Effector memory CD4-positive, alpha-beta T cell (primary cell): ENCODE measurements at places on chromosomes 1 and 21.

DNA sequence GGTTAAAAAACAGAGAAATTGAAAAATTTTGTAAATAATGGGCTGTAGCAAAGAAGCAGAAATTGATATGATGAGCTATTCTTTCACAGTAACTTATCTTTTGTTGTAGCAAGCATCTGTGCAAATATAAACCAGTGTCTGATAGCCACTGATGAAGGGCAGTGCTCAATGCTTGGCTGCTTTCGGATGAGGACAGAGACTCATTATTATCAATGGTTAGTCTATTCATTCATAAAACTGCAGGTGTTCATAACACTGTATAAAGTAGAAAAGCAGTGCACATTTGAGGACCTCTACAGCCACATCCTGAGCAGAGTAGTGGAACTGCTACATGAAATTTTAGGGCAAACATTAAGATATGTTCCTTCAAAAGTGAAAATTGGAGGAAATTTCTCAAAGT, 107.2 kb downstream of the FAF1 start:
- H3K36me3 ChIP-seq, result no peaks in the 10 kb centered on the region
- H3K4me3 ChIP-seq, result no peak overlapping the region
- DNase-seq, result no peak
- H3K27me3 ChIP-seq, result no peaks in the 10 kb centered on the region
- no peaks in the 10 kb centered on the region for H3K4me1 ChIP-seq

GRCh38 chr1:24392982-24393650, 20.5 kb downstream of the STPG1 start:
- H3K4me3 ChIP-seq, result no peak overlapping the region
- H3K27ac ChIP-seq, result peak overlapping the region; percentile 88
- no peaks in the 10 kb centered on the region for H3K36me3 ChIP-seq
- H3K4me1 ChIP-seq, result peaks cover 10% of the 10 kb centered on the region
- no peak for DNase-seq

GRCh38 chr1:11563560-11564069, 84.7 kb downstream of the DISP3 start:
- H3K4me3 ChIP-seq, result no peak overlapping the region
- no peaks in the 10 kb centered on the region for H3K4me1 ChIP-seq
- H3K36me3 ChIP-seq, result no peaks in the 10 kb centered on the region
- no peak overlapping the region for H3K27ac ChIP-seq

DNA sequence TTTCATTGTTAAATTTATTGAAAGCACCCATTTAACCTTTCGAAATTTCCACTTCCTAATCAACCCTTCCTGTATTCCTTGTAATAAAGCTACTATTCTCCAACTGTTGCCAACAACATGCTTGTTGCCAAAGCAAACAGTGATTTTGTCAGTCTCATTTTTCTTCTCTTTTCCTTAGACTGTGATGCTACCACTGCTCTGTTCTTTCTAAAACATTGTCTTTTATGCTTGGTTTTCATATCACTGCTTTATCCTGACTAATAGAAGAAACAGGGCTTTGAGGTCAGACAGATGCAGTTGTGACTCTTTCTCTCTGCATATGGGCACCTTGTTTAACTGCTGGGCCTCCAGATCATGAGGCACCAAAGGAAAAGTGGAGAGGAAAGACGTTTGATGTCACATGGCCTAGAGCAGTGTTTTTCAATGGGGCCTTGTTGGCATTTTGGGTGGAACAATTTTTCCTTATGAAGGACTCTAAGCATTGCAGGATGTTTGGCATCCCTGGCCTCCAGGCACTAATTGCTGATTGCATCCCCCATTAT, 56.1 kb downstream of the HMCN1 start:
- no peaks in the 10 kb centered on the region for H3K36me3 ChIP-seq
- no peaks in the 10 kb centered on the region for H3K4me1 ChIP-seq
- no peaks in the 10 kb centered on the region for H3K27me3 ChIP-seq
- H3K4me3 ChIP-seq, result no peak overlapping the region
- no peak overlapping the region for H3K27ac ChIP-seq

DNA sequence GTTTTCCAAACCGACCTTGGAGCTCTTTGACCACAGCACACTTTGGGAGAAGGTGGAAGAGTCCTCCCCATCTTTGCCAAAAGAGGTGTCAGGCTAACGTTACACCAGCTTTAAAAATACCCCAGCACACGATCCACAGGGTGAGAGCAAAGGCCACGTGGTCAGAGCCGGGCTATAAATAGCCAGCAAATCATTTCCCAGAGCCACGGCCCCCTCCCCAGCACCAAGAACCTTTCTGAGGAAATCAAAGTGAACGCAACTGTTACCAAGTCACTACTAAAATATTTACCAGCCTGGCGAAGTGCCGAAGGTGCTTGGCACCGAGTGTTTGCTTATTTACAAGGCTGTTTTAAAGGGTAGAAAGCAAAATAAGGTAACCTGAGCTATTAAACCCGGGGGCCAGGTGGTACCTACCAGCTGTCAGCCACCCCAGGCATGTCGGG, 72.4 kb downstream of the CASZ1 start:
- no peak overlapping the region for H3K4me3 ChIP-seq
- H3K27me3 ChIP-seq, result no peaks in the 10 kb centered on the region
- H3K4me1 ChIP-seq, result no peaks in the 10 kb centered on the region

DNA sequence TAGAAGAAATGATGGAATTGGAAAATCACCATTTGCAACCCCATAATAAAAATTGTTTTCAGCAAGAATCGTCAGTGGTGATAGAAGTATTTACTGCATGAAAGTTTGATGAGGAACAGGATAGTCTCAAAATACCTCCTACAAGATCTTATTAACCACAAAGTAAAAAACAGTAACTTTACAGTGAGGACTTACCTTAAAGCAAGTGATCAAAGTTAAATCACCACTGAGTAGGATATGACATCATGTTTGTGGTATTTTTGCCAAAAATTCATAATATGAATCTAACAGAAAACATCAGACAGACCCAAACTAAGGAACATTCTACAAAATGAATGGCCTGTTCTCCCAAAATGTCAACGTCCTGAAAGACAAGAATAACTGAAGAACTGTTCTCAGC, 19.9 kb downstream of the ALDH9A1 start:
- no peak overlapping the region for H3K4me3 ChIP-seq
- H3K4me1 ChIP-seq, result no peaks in the 10 kb centered on the region
- no peaks in the 10 kb centered on the region for H3K27me3 ChIP-seq
- H3K27ac ChIP-seq, result no peak overlapping the region
- DNase-seq, result no peak

DNA sequence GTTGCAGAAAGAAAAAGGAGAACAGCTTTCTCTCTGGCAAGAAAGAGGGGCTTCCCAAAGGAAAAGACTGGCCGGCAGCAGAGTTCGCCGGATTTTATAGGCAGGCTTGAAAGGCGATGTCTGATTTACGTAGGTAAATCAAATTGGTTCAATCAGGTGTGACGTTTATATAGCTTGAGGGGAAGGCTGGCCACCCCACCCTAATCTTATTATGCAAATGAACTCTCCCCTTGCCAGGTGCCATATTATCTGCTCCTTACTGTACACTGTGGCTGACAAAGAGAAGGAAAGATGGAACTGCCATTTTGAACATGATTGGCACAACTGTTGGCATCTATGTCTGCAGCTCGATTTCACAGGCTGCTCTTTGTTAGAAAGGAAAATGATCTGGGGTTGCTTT, 16.8 kb upstream of the INTS3 start:
- no peak overlapping the region for H3K27ac ChIP-seq
- no peaks in the 10 kb centered on the region for H3K27me3 ChIP-seq
- H3K36me3 ChIP-seq, result no peaks in the 10 kb centered on the region
- H3K4me1 ChIP-seq, result no peaks in the 10 kb centered on the region
- no peak for DNase-seq

DNA sequence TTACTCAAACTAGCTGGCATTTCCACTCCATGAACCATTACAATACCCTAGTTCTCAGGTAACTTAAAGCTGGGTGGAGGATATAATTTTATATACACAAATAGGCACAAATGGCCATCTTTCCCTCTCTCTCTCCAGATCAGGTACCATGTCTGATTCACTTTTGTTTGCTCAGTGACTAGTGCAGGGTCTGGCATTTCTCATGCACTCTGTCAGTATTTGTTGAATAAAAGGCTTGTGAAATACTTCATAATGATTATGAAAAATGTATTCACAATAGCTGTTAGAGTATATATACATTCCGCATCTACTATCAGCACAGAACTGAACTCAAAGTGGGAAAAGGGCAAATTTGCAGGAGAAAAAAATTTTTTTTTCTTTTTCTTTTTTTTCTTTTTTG, 510.2 kb upstream of the USP24 start:
- H3K27me3 ChIP-seq, result no peaks in the 10 kb centered on the region
- no peak for DNase-seq
- no peak overlapping the region for H3K4me3 ChIP-seq
- no peaks in the 10 kb centered on the region for H3K36me3 ChIP-seq
- H3K4me1 ChIP-seq, result no peaks in the 10 kb centered on the region

DNA sequence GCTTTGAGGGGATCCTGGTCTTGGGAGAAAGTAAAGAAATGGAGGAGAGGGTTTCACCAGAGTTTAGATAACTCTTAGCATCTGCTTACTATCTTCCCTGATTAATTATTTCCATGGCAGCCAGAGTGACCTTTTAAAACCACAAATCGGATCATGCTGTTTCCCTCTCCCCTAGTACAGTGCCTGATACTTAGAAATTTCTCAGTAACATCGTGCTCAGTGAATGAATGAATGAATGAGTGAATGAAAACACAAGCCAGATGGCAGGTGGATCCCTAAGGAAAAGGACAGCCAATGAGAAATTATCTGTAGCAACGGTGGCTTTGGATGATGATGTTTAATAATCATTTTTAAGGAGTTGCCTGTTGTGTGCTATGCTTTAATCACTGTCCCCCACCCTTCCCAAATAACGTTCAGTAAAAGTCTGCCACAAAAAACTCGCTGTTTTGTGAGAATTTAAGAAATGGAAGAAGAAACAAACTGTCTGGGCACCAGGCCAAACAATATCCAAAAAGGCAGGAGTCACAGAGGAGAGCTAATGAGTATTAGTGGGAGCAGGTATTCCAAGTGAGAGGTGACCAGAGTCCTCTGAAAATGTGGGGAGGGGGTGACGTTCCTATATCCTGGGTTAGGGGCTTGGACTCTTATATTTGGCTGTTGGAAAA, 737 bp upstream of the SMAP2 start:
- peak overlapping the region; percentile 99 for H3K4me3 ChIP-seq
- no peaks in the 10 kb centered on the region for H3K27me3 ChIP-seq
- DNase-seq, result no peak
- no peak overlapping the region for H3K27ac ChIP-seq
